HepG2 (cell line): ENCODE measurements at places on chromosomes 1 and 21. TPM values are rescaled to one million over a fixed set of nuclear protein-coding genes. Genes with fewer than 3 reads are reported as not detected.
A peak's percentile ranks its signal among the peaks of the same experiment; 100 is the strongest.

The FCRL6 gene
- not detected in 2 replicates for total RNA-seq

DNA sequence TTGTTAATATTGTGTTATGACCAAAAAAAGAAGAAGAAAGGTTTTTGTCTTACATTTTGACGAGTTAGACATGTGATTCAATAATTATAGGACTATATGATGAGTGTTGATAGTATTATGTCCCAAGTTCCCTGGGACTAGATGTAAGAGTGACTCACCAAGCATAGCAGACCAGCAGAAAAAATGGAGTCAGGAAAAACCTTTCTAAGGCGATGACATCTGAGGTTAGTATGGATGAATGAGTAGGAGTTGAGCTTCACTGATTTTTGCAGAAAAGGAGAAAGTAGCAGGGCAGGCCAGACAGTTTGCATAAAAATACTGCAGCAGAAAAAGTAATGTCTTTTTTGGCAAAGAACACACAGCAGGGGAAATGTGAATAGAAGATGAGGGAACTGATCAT, 1041.3 kb upstream of the ADGRL4 start:
- H3K27me3 ChIP-seq = no peaks in the 10 kb centered on the region
- no peaks in the 10 kb centered on the region for H3K36me3 ChIP-seq
- DNase-seq = no peak
- H3K4me3 ChIP-seq = no peak overlapping the region
- H3K27ac ChIP-seq = no peak overlapping the region
- H3K4me1 ChIP-seq = no peaks in the 10 kb centered on the region

DNA sequence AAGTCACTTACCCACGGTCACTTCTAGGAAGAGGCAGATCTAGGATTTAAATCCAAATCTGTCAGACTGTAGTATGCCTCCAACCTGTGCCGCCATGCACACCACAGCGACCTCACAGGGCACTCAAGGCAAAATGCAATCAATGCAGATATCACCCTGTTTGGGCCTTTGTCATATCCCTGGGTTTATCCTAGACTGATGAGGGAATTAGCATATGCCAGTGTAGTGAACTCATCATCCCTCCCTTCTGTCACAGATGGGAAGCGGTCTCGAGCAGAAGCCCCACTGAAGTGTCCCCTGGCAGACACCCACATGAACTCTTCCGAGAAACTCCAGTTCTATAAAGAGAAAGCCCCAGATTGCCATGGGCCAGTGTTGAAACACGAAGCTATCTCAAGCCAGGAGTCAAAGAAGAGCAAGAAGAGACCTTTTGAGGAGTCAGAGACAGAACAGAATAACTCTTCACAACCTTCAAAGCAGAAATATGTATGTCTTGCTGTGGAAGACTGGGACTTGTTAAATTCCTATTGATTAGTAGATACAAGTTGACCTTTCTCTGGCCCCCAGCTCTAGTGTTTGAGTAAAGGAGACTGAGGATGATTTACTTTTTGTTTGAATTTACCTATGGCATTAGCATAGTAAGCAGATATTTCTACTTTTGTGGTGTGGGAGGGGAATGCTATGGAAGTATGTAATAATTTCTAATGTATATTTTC, 21.4 kb downstream of the LRRC42 start:
- peaks cover 15% of the 10 kb centered on the region for H3K36me3 ChIP-seq
- H3K27me3 ChIP-seq = no peaks in the 10 kb centered on the region
- DNase-seq = peak; percentile 31

DNA sequence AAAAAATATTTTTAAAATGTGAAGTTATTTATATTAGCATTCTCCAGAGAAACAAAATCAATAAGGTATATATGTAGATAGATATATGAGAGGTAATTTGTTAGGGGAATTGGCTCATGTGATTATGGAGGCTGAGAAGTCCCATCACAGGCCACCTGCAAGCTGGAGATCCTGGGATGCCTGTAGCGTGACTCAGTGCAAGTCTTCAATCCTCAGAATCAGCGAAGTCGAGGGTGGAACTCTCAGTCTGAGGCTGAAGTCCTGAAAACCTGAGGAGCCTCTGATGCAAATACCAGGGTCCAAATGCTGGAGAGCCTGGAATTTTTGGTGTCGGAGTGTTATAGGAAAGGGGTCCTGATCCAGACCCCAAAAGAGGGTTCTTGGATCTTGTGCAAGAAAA, 658.5 kb downstream of the USP25 start:
- H3K27ac ChIP-seq = no peak overlapping the region
- DNase-seq = no peak
- H3K27me3 ChIP-seq = no peaks in the 10 kb centered on the region
- H3K4me3 ChIP-seq = no peak overlapping the region
- no peaks in the 10 kb centered on the region for H3K4me1 ChIP-seq

The CELA2B gene
- total RNA-seq = not detected in 2 replicates

- no peaks in the 10 kb centered on the region for H3K4me1 ChIP-seq
- DNase-seq = no peak
- H3K4me3 ChIP-seq = no peak overlapping the region
Measured at GRCh38 chr1:53057127-53057526, 4.9 kb upstream of the PODN start.

DNA sequence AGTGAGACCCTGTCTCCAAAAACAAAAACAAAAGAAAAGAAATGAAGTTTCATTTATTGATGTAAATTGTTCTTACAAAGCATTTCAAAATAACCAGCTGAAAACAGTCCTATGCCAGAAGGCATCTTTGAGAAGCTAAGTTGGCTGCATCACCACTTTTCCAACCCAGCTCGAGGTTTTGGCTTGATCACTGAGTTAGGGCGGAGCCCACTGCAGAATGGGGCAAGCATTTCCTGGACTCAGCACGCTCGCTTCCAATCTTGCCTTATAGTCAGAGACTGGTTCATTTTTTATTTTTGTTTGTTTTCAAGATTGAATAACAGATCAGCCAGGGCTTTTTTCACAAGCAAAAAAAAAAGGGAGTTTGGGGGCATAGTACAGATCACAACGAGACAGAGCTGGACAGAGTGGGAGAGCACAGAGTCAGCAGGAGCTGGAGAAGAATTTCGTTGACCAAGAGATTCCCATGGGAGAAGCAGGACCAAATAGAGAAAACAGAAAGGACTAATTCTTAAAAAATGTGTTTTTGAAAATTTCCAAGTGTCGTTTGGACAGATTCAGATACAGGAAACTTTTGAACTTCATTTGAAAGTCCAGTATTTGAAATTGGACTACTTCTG, 23.5 kb upstream of the COL6A1 start:
- H3K27me3 ChIP-seq = peaks cover 23% of the 10 kb centered on the region; the same call in 1 of the 3 replicates
- no peaks in the 10 kb centered on the region for H3K4me1 ChIP-seq
- H3K27ac ChIP-seq = no peak overlapping the region
- DNase-seq = no peak
- H3K36me3 ChIP-seq = no peaks in the 10 kb centered on the region
- no peak overlapping the region for H3K4me3 ChIP-seq

GRCh38 chr1:14835725-14836124, 237.2 kb downstream of the KAZN start:
- DNase-seq = no peak
- H3K27me3 ChIP-seq = peaks cover 2% of the 10 kb centered on the region; the same call in 1 of the 2 replicates
- H3K36me3 ChIP-seq = no peaks in the 10 kb centered on the region
- no peak overlapping the region for H3K27ac ChIP-seq
- H3K4me3 ChIP-seq = no peak overlapping the region
- H3K4me1 ChIP-seq = no peaks in the 10 kb centered on the region

DNA sequence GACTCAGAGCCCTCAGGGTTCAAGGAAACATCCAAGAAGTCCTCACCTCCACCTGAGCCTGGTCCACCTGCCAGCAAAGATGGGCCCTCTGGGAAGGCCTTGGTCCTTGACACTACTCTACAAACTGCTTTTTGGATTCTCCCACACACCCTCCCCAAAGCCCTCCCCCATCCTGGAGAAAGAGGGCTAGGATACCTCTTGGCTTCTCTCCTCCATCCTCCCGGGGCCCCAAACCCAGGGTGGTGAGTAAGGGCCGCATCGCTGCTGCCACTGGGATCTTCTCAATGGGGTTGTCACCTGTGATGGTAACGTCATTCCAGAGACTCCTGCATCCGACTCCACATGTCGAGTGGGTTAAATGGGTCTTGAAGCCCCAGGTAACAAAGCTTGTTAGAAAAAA, 26.6 kb downstream of the MATN1 start:
- H3K27ac ChIP-seq = no peak overlapping the region

The OR2T29 gene
- total RNA-seq = not detected in 2 replicates

The ZNF644 gene
- 51.7 and 66.7 TPM in 2 replicates for total RNA-seq

GRCh38 chr1:98264727-98265126, 343.9 kb upstream of the DPYD start:
- H3K36me3 ChIP-seq = no peaks in the 10 kb centered on the region
- H3K4me1 ChIP-seq = no peaks in the 10 kb centered on the region
- H3K4me3 ChIP-seq = no peak overlapping the region
- DNase-seq = no peak

GRCh38 chr21:46155514-46156377, at the start of gene FTCD:
Gene FTCD (minus strand): TSS chr21:46155579. CDS start chr21:46155523, 56 bp downstream.
- H3K27me3 ChIP-seq = no peaks in the 10 kb centered on the region; the same call in 1 of the 2 replicates
- peak within 1 kb of the TSS; percentile 83 for H3K27ac ChIP-seq
- peaks cover 10% of the 10 kb centered on the region; the same call in 1 of the 3 replicates for H3K36me3 ChIP-seq
- H3K4me3 ChIP-seq = peak within 1 kb of the TSS; percentile 97
- DNase-seq = peak; percentile 72

DNA sequence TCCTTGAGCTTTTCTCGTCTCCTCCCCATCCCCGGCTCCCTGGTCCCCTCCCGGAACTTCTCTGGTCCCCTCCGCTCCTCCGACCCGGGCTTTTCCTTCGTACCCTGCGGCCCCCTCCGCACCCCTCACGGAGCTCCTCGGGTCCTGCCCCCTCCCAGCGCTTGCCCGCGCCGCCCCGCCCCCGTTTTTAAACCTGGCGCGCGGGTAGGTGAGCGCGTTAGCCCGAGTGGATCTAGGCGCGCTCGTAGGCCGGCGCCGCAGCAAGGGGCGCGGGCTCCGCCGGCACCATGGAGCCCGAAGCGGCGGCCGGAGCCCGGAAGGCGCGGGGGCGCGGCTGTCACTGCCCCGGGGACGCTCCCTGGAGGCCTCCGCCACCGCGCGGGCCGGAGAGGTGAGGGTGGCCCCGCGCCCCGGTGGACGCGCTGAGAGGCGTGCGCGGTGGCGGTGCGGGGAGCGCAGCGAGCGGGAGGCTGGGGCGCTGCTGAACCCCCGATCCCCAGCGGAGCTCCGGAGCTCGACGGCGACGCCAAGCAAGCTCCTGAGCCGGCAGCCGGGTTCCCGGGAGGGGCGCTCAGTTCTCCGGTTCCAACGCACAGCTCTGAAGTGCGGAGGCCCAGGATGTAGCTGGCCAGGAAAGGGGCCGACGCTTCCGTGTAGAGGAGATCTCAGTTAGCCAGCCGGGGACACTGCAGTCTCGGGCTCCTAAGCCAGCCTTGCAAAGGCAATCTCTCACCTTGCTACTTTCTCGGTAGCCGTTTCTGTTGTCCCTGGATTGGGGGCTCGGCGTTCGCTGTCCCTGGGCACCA, at the start of gene RIPPLY3:
RIPPLY3 (plus strand) TSS at position 217 of the 806 bp plus-strand sequence; CDS start at position 288, 71 bp downstream.
- peaks cover 38% of the 10 kb centered on the region for H3K4me1 ChIP-seq
- H3K36me3 ChIP-seq = no peaks in the 10 kb centered on the region
- no peaks in the 10 kb centered on the region for H3K27me3 ChIP-seq
- DNase-seq = no peak
- H3K27ac ChIP-seq = no peak within 1 kb of the TSS

The BRDT gene
- not detected in 2 replicates for total RNA-seq
